Natural killer cell treated with Interleukin-12 subunit alpha and Interleukin-12 subunit beta and Interleukin-15 and Interleukin-18, amount 100 ng/mL, for 72 hours (primary cell): ENCODE measurements at places on chromosomes 7 and 10.
A peak's percentile ranks its signal among the peaks of the same experiment; 100 is the strongest.

- peak; percentile 73 for DNase-seq
Observed at GRCh38 chr10:95363303-95363912, 72.6 kb upstream of the PDLIM1 start.

- no peak for DNase-seq
Observed at GRCh38 chr10:132274581-132274980, 33.2 kb downstream of the STK32C start.

DNA sequence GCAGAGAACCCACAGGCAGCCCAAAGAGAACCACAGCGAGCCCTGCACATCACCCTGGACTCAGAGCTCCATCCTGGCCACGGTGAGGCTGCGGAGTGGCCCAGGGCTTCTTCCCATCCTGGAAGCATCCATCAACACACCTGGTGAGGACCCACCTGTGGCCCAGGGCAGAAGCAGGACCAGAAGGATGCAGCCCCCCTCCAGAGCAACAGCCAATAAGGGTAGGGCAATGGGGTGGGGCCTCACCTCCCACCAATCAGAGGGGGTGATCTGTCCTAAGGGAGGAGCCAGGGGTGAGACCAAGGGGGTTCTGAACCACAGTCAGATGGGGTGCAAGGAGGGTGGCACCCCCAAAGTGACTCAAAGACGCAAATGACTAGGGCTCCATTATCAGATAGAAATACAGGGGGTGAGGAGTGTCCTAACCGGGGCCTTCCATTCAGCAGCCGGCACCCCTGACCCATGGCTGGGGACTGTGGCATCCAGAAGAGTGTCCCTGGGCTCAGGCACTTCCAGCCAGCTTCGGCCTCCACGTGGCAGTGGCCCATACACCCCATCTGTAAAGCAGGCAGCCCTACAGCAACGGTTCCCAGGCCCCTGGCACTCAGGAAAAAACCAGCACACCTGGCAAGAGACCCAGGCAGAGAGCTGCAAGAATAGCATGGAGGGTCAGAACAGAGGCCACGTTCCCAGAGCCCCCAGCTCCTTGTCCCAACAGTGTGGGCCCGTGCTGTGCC, 36.9 kb downstream of the STK32C start:
- DNase-seq, result no peak

DNA sequence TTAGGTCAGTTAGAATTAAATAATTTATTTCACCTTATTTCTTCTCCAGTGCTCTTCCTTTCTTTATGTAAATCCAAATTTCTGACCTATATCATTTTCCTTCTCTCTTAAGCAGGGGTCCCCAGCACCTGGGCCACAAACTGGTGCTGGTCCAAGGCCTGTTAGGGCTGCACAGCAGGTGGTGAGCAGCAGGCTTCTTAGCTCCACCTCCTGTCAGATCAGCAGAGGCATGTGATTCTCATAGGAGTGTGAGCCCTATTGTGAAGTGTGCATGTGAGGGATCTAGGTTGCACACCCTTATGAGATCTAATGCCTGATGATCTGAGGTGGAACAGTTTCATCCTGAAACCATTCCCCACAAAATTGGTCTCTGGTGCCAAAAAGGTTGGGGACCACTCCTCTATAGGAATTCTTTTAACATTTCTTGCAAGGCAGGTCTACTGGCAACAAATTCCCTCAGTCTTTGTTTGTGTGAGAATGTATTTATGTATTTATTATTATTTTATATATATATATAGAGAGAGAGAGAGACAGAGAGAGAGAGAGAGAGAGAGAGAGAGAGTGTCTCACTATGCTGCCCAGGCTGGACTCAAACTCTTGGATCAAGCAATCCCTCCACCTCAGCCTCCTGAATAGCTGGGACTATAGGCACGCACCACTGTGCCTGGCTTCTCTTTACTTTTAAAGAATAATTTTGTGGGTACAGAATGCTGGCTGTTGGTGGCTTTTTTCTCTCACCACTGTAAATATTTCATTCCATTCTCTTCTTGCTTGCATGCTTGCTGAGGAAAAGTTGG, 4.3 kb upstream of the ABCC2 start:
- DNase-seq, result no peak

GRCh38 chr10:113228530-113228929, 278.5 kb downstream of the TCF7L2 start:
- no peak for DNase-seq

- no peak for DNase-seq
Observed at GRCh38 chr7:30918676-30919075, 7.0 kb downstream of the AQP1 start.

DNA sequence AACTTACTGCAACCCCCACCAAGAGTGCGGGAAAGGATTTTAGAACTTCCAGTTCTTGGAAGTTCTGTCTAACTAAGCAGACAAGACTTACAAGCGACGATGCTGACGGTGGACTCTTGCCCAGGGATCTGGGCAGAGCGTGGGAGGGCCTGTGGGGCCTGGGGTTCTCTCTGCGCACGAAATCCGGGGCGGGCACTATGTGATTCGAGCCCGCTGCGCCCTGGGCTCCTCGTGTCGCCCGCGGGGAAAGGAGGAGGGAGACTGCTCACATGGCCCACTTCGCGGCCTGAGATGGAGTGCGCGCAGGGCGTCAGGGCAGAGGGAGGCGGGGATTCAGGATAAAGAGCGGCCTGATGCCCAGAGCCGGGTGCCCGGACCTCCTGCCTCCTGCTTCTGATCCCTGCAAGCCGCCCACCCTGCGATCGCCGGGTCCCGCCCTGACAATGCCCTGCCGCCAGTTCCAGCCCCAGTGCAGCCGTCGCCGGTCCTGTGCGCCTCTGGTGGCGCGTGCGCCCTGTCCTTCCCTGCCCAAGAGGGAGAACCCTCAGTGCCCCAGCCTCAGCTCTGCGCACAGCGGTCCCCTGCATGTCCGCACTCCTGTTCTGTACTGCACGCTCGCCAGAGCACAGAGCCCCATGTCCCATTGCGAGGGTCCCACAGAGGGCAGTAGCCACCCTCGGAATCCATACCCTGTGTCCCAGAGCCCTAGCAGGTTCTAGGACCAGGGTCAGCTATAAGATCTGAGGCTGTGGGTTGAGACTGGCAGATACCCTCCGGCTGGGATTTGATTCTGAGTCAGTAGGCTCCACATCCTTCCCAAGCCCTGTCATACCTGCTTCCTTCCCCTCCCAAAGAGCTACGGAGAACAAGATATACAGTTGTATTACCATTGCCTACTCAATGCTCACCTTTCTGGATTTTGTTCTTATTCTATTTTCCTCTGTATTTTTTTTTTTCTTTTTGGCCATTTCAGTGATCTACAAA, 99.4 kb upstream of the TMEM106B start:
- no peak for DNase-seq

DNA sequence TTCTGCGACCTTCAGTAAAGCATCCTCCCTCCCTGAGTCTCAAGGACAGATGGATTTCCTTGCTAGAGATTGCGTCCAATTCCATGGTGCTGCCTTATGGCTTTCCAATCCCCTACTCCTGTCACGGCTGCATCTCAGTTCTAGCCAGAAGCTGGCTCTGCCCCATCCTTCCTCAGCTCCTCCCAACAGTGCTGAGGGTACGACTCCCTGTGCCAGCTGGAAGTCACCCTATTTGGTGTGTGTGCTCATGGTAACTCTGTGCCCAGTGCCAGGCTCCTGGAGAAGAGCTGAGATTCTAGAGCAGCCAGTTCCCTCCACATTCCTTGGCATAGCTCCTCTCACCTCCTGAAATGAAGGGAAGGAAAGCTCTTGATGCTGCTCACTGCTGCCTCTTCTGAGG, 185.0 kb upstream of the PODXL start:
- no peak for DNase-seq

- no peak for DNase-seq
Observed at GRCh38 chr10:63692220-63692896, 171.2 kb downstream of the REEP3 start.

GRCh38 chr10:121440461-121440860, 157.8 kb downstream of the FGFR2 start:
- no peak for DNase-seq

- no peak for DNase-seq
Observed at GRCh38 chr10:60911216-60911615, 32.8 kb downstream of the RHOBTB1 start.

- DNase-seq, result no peak
Observed at GRCh38 chr10:111875725-111876124, 307.8 kb downstream of the GPAM start.

DNA sequence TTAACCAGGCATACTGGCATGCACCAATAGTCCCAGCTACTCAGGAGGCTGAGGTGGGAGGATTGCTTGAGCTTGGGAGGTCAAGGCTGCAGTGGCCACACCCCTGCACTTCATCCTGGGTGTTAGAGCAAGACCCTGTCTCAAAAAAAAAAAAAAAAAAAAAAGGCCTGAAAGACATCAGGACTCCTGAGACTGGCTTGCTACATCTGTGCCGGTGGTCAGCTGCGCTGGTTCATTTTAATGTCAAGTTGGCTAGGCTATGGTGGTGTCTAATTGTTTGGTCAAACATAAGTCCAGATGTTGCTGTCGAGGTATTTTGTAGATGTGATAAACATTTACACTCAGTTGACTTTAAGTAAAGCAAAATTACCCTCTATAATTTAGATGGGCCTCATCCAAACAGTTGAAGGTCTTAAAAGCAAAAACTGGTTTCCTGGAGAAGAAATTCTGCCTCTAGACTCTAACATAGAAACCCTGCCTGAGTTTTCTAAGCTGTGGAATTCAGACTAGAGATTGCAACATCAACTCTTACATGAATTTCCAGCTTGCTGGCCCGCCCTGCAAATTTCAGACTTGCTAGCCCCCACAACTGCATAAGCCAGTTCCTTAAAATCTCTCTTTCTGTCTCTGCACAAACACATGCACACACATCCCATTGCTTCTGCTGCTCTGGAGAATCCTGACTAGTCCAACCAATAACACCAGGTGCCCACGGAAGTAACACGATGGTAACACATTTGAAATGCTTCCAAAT, 18.2 kb downstream of the MYOF start:
- no peak for DNase-seq

GRCh38 chr7:136956671-136957070, 88.2 kb downstream of the CHRM2 start:
- DNase-seq, result no peak

DNA sequence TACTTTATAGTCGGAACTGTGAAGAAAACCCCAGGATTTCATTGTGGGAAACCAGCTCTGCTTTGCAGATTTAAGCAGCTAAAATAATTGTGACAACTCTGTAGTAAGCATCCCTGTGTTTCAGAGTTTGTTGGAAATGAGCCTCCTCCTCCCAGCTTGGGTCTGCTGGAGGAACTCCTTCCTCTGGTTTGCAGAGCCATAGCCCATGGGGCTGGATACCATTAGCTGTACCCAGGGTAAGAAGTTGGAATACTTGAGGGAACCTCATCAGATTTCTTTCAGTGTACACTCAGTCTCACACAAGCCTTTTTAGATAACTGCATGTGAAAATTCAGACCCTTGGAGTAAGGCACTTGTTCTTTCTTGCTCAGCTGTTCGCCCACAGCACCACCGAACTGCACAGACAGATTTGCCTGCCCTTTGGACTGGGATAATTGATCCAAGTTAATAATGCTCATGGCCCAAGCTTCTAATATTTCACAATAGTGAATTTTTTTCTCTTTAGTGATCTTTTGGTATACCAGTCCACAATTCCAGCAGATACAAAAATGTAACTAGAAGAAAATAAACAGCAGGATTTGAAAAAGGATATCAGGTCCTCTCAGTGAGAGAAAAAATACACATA, 467.4 kb upstream of the FZD8 start:
- no peak for DNase-seq

DNA sequence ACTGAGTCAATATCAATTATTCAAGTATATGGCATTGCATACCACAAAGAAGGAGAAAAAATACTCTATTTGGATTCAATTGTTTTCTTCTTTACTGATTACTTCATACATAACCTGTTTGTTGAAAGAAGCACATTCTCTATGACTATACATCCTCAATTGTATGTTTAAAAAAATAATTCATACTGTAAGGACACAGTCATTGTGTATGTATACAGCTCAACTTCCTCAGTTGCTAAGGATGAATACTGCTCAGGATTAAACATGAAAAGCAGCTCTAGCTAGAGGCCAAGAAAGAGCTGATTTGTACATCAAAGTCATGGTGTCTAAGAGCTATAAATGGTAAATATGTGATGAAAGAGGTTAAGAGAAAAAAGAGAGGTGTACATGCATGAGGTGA, 15.8 kb upstream of the BPGM start:
- DNase-seq, result no peak

- no peak for DNase-seq
Observed at GRCh38 chr7:17822547-17823173, 117.6 kb downstream of the SNX13 start.

- peak; percentile 64 for DNase-seq
Observed at GRCh38 chr7:64951250-64951848, 39.5 kb downstream of the ZNF117 start.

DNA sequence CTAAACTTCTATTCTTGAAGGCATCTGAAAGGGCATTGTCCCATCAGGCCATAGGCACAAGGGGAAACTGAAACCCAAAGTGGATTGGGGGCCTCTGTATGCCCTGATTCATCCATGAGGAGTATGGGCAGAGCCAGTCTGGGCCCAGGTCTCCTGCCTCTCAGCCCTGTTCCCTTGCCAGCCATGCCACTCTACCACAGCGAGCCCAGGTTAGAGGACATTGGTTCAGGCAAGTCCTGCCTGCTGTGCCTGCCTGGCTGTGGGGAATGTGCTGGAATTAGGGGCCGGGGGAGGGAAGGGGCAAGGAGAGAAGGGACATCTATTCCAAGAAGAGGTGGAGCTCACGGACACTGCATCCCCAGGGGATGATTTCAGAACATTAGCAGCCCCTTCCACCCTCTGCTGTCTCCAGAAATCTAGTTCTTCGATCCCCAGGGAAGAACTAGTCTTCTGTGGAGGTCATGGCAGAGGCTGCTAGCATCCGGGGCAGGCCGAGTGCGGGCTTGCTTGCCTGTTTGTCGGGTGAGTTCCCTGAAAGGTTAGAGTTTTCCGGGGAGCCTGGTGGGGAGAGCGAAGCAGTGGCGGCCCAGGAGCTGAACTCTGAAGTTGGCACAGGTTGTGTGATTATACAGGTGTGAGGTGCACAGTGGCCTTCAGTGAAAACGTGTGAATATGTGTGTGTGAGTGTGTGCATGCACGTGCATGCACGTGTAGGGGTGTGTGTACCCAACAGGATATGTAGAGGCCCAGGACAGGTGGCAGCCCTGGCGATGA, 37.8 kb downstream of the TBATA start:
- peak; percentile 39 for DNase-seq

GRCh38 chr7:54477083-54477482, 65.1 kb upstream of the VSTM2A start:
- DNase-seq, result no peak

GRCh38 chr10:63106111-63106755, 26.9 kb upstream of the NRBF2 start:
- DNase-seq, result no peak

GRCh38 chr10:3362394-3362793, 189.8 kb upstream of the PITRM1 start:
- DNase-seq, result no peak

- DNase-seq, result no peak
Observed at GRCh38 chr7:77657427-77658224, 38.6 kb upstream of the RSBN1L start.

DNA sequence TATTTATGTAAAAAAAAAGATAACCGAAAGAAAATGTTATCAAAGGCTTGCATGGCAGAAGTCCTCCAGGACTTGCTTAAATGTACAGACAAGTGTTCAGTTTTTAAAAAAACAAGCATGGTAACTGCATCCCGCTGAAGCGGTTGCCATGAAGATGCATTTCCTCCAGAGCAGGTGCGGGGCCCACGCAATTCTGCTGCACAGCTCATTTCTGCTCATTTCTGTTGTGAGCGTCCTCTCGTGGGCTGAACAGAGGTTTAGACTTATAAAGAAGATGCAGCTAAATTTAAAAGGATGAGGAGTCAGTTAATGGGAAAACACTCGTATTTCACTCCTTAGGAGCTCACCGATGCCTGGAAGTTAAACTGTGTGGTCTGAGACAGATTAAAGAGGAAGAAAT, 247.6 kb downstream of the DNAJB6 start:
- no peak for DNase-seq

- no peak for DNase-seq
Observed at GRCh38 chr7:29350351-29350750, 155.8 kb downstream of the CHN2 start.
